HepG2 (cell line): ENCODE measurements at places on chromosomes 7 and 10.

DNA sequence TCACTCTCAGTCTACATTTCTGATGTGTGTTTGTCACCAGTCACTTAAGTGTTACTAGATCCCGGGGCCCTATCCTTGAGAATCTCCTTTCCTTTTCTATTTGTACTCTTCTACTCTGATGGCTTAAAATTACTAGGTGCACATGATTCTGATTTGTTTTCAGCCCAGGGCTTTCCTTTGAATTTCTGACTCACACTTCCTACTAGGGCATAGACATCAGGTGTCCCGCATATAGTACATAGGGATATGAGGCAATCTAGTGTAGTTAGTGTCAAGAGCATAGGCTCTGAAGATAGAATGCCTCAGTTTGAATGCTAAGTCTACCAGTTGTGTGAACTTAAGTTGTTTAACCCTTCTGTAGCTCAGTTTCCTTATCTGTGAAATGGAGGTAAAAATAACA lies 49.4 kb upstream of the LRRN3 start:
- no peak for DNase-seq

DNA sequence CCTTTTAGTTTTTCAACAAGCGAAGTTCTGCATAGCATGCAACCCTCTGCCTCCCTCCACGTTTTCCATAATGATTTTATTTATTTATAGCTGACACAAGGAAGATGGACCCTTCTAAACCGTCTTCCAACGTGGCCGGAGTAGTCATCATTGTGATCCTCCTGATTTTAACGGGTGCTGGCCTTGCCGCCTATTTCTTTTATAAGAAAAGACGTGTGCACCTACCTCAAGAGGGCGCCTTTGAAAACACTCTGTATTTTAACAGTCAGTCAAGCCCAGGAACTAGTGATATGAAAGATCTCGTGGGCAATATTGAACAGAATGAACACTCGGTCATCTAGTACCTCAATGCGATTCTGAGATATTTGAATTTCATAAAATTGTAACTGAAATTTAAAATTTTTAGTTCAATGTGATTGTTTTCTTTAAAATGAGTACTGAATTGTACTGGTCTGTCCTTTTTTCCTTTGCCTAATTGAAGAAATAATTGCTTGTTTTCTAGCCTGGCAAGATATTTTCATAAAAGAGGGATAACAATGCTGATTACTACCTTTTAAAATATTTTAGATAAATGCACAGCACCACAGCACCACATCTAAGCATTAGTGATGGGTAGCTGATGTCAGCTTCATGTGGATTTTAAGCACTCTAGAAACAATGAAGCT lies 41.5 kb upstream of the SLC39A12 start:
- peak; percentile 47 for DNase-seq

- no peak for DNase-seq
Observed at GRCh38 chr7:88089561-88089960, 130.3 kb downstream of the SRI start.

DNA sequence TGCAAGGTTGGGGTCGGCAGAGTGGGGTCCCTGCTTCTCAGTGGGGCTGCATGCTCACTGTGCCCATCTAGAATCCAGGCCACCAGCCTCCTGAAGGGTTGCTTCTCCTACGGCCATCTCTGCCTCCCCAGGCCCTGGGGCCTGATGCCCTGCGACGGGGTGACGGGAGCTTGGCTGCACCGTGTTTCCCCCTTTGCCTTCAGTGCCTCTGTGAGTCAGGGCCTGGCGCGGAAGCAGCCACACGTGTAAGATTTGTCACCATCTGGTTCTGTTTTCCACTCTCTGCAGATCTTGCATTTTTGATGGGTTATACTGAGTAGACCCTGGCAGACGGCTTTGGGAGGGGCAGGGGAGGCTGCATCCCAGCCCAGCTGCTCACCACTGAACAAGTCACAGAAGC lies 7.2 kb downstream of the ADAMTS14 start:
- DNase-seq: no peak
